ENCODE measurements at places on chromosomes 16 and 17.

GRCh38 chr17:33012522-33013033 lies 20.9 kb downstream of the SPACA3 start:
- DNase-seq, result no peak

DNA sequence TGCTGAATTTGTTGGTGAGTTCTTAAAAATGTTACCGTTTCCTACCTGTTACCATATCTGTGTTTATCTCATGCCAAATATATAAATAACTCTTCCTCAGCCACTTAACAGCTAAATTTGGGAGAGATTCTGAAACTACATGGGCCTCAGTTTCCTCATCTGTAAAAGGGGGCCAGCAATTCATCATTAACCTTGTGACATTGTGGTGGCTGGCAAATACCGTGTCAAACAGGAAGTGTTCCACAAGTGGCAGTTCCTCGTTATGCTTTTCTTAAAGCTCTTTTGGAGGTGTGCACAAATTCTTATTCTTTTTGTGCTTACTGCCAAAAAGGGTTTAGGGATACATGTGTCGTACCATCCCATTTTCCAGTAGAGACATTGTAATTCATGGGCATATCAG lies 220.4 kb upstream of the CACNG5 start:
- DNase-seq, result no peak

DNA sequence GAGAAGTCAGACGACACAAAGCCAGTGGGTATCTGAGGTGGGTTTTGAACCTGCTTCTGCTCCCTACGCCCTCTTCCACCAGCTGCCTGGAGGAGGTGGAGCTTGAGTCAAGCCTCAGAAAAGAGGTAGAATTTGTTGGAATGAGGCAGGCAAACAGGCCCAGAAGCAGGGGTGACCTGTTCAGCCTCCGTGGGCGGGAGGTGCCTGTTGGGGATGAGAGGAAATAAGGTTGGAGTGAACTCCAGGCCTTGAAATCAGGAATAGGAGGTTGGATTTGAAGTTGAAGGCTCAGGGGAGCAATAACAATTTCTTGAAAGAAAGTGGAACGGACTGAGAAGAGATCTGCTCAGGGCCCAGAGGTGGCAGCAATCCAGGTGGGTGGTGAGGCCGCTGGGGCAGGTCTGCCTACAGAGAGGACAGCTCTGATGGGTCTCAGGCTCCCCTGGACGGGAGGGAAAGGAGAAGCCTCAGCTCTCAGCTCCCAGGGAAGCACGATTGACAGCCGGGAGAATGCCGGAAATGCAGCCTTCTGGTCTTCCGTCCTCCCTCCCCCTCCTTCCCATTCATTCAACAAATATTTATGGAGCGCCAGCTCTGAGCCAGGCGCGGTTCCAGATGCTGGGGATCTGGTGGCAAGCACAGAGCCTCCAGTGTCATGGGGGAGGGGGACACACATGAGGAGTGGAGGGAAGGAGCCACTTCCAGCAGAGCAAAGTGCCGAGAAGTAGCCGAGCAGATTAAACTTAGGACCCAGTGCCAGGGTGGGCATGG lies 61.9 kb upstream of the CIBAR2 start:
- no peak for DNase-seq

- DNase-seq, result no peak
Observed at GRCh38 chr17:68441070-68441770, 16.1 kb downstream of the WIPI1 start.

GRCh38 chr17:15891318-15891717 lies 53.6 kb upstream of the ADORA2B start:
- no peak for DNase-seq

DNA sequence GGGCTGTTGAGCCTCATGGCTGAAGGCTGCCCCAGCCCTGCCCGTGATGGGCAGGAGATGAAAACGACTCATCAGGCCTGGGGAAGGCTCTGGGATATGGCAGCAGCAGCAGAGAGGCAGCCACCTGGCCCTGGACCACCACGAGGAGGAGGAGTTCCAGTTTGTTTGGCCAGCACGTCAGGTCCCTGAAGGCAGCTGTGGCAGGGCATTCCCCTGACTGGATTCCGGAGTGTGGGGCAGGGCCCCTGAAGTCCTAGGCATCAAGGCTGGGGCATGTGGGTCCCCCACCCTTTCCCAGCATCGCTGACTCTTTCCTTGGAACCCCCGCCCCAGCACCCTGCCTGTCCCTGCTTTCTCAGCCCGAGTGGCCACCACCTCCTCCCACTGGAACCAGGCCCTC lies 197.4 kb downstream of the ZNF423 start:
- no peak for DNase-seq

GRCh38 chr16:12002447-12003006 lies 26.0 kb downstream of the SNX29 start:
- DNase-seq, result no peak

DNA sequence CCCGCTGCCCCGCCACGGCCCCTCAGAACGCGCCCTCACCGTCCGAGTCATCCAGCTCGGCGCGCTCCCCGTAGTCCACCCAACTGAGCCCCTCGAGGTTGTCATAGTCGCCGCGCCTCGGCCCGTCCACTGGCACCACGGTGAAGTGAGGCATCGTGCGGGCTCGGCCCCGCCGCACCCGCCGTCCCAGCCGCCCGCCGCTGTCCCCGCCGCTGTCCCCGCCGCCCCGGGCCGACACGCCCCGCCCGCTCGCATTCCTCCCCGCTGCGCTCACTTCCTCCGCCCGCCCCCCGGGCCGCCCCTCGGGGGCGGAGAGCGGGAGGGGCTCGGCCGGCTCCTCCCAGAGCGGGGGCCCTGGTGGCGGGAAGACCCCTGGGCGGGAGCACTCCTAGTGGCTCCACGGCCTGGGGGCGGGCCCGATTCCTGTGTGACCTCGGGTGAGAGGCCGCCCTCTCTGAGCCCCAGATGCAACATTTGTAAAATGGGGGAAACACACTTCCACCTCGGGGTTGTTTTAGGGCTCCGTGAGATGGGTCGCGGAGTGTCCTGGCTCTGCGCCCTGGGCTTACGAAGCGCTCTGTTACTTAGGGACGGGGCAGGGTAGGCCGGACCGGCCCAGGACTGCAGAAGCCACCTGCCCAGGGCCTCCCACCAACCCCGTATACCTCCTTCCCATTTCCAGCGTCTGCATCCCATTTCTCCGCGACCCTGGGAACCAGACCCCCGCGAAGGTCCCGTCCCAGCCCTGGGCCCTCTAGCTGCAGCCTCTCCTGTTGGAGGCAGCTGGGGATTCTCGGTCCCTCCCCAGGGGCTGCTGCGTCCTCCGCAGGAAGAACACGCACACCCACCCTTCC lies at the start of gene SLC12A4:
TSS of gene SLC12A4 (minus strand) at position 238 of the 854 bp plus-strand sequence. CDS start at position 154, 84 bp downstream.
- peak; percentile 63 for DNase-seq

DNA sequence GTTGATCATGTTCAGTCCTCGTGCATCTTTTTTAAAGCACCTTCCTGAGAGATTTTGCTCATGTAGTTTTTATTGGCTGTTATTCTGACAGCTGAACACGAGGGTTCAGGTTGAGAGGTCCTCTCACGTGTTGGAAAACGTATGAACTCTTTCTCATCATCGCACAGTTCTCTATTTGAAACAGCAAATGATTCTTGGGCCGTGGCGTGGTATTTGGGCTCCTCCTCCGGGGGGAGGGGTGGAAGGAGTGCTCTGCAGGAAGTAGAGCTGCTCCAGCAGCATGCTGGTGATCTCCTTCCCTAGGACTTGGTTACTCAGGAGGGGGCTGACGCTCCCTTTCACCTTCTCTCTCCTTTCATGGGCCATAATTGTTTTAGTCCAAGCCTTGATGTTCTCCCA lies 70.4 kb downstream of the KSR1 start:
- DNase-seq, result no peak

- no peak for DNase-seq
Observed at GRCh38 chr17:61314368-61315078, 85.1 kb upstream of the TBX2 start.

Measured in activated CD8-positive, alpha-beta memory T cell treated with anti-CD3 and anti-CD28 coated beads for 4 hours (primary cell).